CD8-positive, alpha-beta T cell (primary cell): ENCODE measurements at places on chromosomes 3 and 15.

- no peak for DNase-seq
Observed at GRCh38 chr15:83886321-83886720, 232.4 kb downstream of the ADAMTSL3 start.

DNA sequence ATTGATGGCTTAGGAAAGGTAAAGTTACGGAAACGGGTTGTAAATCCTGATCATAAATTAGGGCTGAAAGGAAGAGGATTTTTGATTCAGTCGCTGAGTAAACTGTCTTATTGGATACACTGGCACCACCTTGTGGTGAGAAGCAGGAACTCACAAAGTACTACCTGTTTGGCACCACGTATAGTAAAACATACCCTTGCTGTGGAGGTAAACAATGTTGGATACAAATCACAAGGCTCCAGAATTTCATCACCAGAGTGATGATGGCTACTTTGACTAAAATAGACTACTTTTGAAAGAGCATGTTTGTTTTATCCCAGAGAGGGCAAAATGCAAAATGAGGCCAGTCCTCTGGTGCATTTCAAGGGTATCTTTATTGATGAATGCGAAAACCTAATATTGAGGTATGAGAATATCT lies 216.9 kb downstream of the IGSF11 start:
- peak; percentile 47 for DNase-seq

GRCh38 chr3:48118322-48118721 lies 69.9 kb downstream of the CDC25A start:
- DNase-seq: no peak

DNA sequence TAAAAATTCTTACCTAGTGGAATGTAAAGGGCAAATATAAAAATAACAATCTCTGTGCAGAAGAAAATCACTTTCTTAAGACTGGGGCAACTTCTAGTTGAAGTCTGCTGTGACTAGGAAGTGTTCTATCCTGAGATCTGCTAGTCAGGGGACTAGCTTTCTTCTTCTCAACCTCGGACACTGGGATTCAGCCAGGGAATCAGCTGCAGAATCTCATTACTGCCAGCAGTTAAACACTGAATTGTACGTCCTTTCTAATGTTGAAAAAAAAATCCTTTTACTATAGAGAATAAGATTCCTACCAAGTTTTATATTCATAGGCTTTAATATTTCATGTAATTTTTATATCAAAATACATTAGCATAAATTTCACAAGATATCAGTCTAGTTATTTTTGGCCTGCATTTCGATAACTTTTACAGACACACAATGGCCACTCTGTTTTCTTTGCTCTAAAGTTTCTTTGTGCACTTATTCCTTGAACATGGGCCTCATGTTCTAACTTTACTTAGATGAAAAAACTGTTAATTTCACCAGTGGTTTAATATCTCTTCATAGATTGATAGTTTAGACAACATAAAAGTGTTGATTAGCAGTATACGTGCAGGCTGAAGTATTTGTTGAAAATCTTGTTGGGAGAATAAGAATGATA lies 2.6 kb upstream of the NEO1 start:
- DNase-seq: no peak

GRCh38 chr3:24834442-24834841 lies 339.8 kb upstream of the THRB start:
- DNase-seq: no peak

DNA sequence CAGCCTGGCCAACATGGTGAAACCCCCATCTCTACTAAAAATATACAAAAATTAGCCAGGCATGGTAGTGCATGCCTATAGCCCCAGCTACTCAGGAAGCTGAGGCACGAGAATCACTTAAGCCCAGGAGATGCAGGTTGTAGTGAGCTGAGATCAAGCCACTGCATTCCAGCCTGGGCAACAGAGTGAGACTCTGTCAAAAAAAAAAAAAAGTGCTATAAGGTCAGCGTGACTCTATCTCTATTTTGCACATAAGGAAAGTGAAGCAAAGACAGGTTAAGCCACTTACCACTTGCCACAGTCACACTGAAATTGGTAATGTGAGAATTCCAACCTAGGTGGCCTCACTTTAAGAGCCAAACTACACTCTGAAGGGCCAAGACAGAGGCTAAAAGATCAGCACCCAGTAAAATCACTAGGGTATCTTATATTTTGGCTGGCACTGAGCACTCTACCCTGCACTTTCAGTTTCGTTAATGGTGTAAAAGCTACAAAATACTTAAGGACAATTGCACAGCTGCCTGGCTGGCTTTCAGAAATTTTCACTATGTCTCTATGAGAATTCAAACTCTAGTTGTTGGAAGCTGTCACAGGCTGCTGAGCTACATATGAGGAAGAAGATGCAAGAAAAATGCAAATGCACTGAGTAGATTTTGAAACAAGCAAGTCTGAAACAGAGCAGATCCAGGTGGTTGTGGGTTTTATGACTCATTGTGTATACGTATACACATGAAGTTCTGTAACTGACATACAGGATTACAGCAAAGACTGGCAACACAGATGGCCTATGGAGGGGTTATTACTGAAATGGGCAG lies 32.7 kb downstream of the TRANK1 start:
- DNase-seq: no peak

GRCh38 chr3:123126031-123126430 lies 59.2 kb downstream of the PDIA5 start:
- DNase-seq: no peak

DNA sequence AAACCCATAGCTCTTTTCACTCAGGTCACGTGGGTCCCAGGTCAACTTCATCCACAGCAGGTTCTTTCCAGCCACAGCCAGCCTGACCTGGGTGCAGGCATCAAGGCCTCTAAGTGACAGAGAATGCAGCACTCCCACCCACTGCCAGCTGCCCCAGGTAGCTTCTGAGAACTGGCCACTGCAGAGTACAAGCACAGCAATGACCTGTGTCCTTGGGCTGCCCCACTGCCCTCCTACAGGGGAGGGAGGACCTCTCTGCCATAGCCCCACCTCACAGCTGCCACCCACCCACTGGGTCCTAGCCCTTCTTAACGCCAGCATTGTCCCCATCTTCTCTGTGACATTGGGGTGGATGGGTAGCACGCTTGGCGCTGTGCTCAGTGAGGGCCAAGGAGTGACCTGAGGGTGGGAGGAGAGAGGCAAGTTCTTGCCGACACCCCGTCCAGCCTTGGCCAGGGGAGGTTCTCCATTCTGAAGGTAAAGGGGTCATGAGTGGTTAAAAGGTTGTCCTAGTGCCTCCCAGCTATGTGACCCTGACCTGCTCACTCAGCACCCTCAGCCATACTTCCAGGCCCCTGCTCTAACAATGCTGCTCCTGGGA lies 12.4 kb downstream of the CISH start:
- no peak for DNase-seq

DNA sequence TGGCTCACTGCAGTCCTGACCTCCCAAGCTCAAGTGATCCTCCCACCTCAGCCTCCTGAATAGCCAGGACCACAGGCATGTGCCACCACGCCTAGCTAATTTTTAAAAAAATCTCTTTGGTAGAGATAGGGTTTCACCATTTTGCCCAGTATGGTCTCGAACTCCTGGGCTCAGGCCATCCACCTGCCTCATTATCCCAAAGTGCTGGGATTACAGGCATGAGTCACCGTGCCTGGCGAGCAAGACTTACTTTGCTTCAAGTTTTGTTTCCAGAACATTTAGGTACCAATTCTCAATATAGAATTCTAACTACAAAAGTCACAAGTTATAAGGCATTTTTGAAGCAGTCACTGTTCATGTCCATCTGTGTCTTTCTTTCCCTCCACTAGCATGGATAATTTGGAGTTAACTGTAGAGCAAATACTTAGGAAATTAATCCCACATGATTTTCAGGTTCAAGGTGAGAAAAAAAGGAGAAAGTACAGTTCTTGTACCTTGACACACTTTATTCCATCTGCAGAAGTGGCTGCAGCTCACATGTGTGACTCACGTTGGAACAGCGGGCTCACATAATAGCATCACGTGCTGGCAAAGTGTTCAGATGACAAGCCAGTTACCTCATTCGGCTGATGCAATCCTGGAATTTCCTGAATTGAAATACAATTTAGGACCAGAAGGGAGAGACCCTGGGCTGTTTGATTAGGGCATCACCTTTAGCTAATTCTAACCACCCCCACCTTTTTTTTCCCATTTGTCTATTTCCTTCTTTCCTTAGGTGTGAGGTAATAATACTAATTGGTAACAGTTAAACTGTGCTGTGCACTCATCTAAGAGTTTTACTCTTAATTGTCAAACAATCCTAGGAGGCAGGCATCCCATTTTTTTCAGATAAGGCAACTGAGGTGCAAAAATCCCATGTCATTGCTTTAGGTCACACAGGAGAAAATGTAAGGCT lies 46.9 kb upstream of the NEDD4 start:
- DNase-seq: no peak

- DNase-seq: no peak
Observed at GRCh38 chr3:24177201-24177600, 232.1 kb downstream of the NR1D2 start.
